ENCODE measurements at places on chromosomes 1 and 21.

DNA sequence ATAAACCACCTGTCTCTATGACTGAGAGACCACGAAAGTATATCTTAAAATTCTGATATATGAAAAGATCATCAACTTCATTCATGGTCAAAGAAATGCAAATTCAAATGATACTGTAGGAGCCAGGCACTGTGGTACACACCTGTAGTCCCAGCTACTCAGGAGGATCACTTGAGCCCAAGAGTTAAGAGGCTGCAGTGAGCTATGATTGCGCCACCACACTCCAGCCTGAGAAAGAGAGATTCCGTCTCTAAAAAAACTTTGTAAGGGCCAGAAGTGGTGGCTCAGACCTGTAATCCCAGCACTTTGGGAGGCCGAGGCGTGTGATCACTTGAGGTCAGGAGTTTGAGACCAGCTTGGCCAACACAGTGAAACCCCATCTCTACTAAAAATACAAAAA, 17.0 kb downstream of the RERE start:
- DNase-seq: no peak

- no peak for DNase-seq
Observed at GRCh38 chr1:242178924-242179708, 180.2 kb upstream of the MAP1LC3C start.

DNA sequence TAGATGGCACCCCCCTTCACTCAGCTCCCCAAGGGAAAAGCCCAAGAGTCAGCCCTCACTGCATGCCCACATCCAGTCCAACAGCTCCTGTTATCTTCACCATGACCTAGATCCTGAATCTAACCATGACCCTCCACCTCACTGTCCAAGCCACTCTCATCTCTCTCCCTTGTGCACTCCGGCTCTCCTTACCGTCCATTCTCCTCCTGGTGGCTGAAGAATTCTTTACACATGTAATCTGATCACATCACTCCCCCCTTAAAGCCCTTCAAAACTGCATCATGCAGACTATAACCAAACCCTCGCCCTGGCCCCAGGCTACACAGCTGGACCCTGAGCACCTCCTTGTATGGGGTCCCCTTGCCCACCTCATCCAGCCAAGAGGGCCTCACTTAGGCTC, 14.0 kb upstream of the PAQR7 start:
- no peak for DNase-seq

- no peak for DNase-seq
Observed at GRCh38 chr1:79638382-79638781, 631.9 kb upstream of the ADGRL4 start.

- no peak for DNase-seq
Observed at GRCh38 chr1:2304282-2304681, 76.2 kb downstream of the SKI start.

DNA sequence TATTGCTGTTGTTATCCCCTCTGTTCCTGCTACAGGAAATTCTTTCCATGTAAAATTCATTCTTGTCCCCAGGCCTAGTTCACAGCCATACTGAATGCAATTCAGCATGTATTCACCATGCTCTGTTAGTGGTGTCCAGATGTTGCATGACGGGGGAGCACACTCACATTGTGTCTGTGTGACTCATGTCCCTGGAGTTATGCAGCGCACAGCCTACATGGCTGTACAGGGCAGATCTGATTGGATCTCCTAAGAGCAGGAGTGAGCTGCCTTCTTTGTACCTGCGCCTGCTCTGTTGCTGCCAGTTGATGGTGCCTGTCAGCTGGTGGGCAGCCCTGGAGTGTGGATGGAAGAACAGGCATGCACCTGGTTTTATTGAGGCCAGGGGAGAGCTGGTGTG, 17.6 kb downstream of the HTR6 start:
- no peak for DNase-seq

GRCh38 chr21:27589781-27590180, 622.9 kb upstream of the ADAMTS5 start:
- DNase-seq: no peak

DNA sequence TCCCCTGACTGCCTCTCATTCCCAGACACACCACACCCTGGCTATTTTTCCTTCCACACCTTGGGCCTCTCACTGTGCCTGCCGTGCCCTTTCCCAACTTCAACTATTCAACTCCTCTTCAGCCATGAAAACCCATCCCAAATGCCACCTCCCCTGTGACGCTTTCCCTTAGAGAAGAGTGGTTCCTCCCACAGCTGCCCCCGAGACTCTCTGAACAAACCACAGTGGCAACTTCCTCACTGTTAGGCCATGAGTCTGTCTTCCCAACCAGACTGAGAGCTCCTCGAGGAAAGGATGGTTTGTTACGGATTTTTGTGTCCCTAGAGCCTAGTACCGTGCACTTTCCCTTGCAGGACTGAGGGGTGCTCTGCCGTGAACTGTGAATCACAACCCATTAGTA, 59.2 kb downstream of the LRRN2 start:
- DNase-seq: no peak

DNA sequence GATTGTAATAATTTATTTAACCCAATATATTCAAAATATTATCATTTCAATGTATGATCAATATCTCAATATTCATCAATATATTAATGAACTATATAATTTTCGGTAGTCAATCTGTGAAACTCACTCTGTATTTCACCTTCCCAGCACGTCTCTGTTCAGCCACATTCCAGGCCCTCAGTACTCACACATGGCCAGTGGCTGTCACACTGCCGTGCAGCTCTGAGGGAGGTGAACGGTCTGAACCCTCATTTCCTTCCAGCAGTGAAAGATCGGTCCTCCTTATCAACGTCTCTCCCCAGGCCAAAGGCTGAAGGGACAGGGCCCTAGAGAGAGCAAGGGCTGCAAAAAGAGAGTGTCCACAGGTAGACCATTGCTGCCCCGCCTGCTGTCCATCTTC, 39.5 kb upstream of the ZNF124 start:
- DNase-seq: no peak

DNA sequence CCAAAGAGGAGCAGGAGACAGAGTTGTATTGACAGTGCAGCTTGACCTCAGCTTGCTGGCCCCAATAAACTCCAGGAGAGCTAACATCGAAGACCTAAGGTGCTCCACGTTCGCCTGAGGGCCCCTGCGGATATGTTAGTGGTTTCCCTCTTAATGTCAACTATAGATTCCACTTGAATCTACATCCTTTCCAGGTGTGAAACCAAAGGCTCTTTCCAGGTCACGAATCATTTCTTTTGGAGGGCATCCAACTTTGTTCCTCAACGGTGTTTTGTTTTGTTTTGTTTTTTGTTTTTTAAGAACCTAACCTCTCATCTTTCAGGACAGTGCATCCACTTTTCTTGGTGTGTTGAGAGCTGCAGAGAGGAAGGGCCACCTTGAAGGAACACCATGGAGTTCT, 267.6 kb upstream of the SGIP1 start:
- no peak for DNase-seq

DNA sequence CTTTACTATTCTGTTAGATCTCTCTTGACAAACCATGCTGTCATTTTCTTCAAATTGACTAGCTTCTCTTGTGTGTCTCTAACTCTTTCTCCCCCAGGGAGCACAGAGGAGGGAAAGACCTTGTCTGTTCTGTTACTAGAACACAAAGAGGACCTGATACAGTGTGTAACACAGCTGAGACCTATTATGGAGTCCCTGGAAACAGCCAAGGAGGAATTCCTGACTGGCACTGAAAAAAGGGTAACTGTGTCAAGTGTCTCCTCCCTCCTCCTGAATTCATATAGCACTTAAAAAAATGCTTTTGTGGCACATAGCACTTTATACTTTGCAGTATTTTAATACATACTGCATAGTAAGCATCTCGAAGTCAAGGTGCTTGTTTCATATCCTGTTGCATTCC, 50.6 kb downstream of the ZBTB40 start:
- no peak for DNase-seq

- DNase-seq: no peak
Observed at GRCh38 chr21:31837618-31838390, 35.0 kb upstream of the HUNK start.
